Glomerular endothelial cell (primary cell): ENCODE measurements at places on chromosomes 2 and 18. TPM values are rescaled to one million over a fixed set of nuclear protein-coding genes. Genes with fewer than 3 reads are reported as not detected.

- no peak for DNase-seq
Measured at GRCh38 chr2:25168256-25169072, at the start of gene POMC. Gene POMC, minus strand, starts transcription at chr2:25168580. Its CDS starts 3,808 bp downstream, at chr2:25164772.

DNA sequence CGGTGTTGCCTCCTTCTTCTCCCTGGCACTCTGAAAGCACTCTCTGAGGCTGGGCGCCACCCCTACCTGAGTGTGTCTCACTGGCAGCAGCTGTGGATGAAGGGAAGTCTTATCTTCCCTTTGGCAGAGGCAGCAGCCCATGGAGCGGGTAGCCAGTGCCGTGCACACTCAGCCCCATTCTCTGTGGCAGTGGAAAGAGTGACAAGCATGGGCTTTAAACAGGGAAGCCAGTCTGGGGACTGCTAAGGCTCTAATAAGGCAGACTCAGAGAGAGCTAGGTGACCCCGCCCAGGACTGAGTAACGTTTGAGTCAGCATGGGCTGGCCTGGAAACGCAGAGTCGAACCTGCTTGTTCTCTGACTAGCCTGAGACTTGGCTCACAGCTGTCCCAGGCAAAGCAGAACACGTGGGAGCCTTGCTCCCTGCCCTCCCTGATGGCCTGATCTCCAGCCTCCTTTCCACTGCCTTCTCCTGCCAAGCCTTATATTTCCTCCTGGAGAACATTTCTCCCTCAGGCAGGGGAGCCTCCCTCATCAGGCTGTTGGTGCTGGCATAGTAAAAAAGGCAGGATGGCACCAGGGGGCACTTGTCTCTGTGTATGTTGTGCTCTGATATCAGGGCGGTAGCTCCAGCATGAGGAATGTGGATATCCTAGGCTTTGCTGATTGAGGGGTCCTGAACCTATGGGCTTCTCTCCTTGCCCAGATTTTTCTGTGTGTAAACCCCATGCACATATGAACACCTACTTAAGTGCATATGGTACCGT is 93.9 kb upstream of the LGALSL start:
- peak; percentile 31 for DNase-seq

Gene RAB31
- 19.4 and 32.8 TPM in 2 replicates for total RNA-seq

DNA sequence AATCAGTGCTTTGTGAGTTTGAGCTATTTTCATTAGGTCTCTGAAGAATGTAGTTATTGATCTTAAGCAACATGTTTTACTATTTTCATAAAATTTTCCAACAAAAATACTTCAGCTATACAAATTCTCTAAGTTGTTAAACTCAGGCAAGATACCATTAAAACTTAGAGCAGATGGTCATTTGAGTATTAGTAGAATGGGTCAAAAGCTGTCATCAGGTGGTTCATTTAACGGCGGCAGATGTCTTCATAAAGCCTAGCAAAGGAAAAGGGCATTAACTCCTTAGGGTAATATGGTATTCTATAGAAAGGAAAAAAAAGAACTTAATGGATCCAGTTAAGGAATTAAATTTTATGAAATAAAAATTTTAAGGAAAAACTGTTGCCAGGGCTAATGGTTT is 19.2 kb downstream of the MIB1 start:
- DNase-seq: no peak

Gene CPLX4
- total RNA-seq: not detected in 2 replicates

Gene RESP18
- total RNA-seq: not detected in 2 replicates

GRCh38 chr2:211354481-211354880 is 798.1 kb downstream of the CPS1 start:
- DNase-seq: no peak

Gene TUBB8B
- total RNA-seq: not detected in 2 replicates

Gene MARCO
- not detected in 2 replicates for total RNA-seq

GRCh38 chr2:196959281-196959680 is 32.8 kb upstream of the PGAP1 start:
- DNase-seq: no peak
